ENCODE measurements at places on chromosomes 2 and 18.
A peak's percentile ranks its signal among the peaks of the same experiment; 100 is the strongest.

- no peak for DNase-seq
These were observed 35.7 kb downstream of the STEAP3 start for GRCh38 chr2:119259296-119259860.

- DNase-seq, result no peak
These were observed 7.3 kb downstream of the ACMSD start for GRCh38 chr2:134845719-134846118.

DNA sequence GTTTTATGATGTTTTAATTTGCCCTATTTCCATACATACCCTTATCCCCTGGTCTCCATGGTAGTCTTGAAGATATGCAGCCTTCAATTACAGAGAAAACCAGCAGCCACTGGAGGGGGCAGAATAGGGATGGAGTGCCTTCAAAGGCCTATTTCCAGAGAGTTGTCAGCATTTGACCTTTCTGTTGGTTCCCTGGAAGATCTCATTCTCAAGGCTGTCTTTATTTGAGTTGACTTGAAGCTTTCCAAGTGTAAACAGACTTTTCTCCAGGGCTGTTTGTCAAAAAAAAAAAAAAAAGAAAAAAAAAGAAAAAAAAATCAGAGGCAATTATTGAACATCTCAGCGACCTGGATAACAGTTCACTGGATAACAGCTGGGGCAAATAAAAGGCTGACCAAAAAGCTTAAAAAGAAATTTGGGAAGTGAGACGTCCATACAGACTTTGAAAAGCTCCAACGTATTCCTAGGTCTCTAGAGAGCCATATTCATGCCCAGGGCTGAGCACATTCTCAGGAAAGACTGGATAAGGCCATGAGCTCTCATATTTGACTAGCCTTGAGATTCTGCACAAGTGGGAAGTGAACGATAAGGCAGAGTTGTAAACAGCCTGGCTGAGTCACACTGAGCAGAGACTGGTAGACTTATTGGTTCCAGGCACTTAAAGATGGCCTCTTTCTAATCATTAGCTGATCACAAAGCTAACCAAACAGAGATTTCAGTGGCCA lies 126.6 kb downstream of the VAPA start:
- DNase-seq, result no peak

GRCh38 chr2:206256706-206257205 lies 17.7 kb upstream of the ZDBF2 start:
- no peak for DNase-seq

- no peak for DNase-seq
These were observed 101.5 kb downstream of the MAP2 start for GRCh38 chr2:209525331-209525730.

- peak; percentile 70 for DNase-seq
These were observed 112.5 kb downstream of the NCK2 start for GRCh38 chr2:105857076-105857740.

- DNase-seq, result no peak
These were observed 57.5 kb downstream of the NDUFA10 start for GRCh38 chr2:239967553-239968036.

- peak; percentile 32 for DNase-seq
These were observed 140.4 kb upstream of the VRK2 start for GRCh38 chr2:57906152-57906732.

Measured in activated CD4-positive, alpha-beta T cell treated with anti-CD3 and anti-CD28 coated beads, Interleukin-2, Interleukin-6, amounts not matched to agents 100 ng/mL and 50 ng/mL, durations not matched to agents 16 hours and 8 hours (primary cell).